ENCODE measurements at places on chromosomes 1 and 21.

GRCh38 chr1:116873680-116874271 lies 35.9 kb upstream of the PTGFRN start:
- no peak for DNase-seq

DNA sequence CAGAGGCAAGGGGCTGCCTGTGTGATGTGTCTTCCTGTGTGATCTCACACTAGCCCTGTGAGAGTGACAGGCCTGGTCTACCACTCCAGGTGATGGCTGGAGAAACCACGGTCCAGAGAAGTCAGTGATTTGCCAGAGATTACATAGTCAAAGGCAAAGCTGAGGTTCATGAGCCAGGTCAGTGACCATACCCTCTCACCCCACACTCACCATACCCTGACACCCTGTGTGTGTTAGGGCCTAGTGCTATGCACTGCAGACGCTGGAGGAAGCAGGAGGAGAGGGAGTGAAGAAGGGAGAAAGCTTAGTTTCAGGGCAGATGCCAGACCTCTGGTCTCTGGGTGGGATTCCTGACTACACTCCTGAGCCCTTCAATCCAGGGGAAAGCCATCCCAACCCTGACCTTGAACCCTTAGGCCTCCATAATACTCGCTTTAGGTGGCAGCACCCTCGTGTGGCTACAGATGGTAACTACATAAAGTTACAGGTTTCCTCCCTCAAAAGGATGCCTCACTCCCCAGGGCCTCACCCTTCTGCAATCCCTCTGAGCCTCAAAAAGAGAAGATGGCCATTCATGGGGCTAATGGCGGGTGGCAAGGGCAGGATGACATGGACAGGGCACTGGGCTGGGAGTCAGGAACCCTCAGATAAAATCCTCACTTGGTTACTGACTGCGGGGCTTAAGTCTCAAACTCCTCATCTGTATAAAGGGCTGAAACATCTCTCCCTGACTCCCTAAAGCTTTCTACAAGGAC lies 20.8 kb upstream of the SDC3 start:
- peak; percentile 55 for DNase-seq

DNA sequence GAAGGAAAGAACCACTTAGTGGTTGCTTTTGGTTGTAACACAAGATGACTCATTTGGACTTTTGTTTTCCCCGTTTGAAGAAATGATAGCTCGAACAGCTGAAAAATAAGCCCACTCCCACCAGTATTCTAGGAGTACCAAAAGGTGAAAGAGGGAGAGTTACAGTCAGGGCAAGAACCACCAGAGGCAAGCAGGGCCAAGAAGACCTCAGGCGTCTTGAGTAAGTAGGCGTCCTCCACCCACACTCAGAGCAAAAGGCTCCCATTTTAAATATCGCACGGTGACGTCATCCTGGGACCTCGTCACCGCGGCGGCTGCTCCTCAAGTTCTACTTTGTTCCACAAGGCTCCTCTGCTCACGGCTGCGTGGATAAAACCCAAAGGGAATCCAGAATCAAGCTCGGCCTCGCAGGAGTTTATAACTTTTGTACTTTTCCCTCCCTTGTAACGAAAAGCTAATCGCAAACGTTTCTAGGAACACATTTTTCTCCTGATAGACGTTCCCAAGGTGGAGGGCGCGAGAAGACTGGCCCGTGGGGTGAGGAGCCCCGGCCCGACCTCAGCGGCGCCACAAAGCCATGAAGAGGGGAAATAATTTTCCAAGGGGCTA lies 1.2 kb downstream of the BTG3 start:
- DNase-seq = peak; percentile 97

DNA sequence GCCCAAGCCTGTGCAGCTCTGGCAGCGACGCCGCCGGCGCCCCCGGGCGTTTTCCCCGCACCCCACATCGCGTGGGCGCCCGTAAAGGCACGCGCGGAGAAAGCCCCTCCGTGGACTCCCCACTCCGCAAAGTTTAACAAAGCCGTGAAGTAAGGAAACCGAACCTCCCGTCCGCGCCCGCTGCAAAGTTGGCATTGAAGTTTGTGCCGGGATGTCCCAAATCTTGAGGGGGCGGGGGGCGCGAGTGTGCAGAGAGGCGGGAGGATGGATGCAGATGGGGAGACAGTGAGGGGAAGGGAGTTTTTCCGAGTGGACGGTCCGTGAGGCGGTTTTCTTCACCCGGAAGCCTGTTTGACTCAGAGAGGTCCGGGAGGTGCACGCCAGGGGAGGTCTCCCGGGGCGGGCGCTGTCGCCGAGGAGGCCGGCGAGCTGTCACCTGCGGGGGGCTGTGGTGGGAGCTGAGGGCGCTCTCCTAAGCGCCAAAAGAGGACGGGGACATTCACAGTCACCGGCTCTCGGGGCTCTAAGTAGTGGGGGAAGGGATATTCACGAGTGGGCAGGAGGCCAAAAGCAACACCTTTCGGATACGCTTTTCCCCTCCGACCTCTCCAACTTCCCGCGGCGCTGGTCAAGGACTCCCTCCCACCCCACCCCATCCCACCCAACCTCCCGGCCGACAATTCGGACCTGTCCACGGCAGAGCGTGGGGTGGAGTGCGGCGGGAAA lies 1.3 kb downstream of the WLS start:
- DNase-seq = no peak

DNA sequence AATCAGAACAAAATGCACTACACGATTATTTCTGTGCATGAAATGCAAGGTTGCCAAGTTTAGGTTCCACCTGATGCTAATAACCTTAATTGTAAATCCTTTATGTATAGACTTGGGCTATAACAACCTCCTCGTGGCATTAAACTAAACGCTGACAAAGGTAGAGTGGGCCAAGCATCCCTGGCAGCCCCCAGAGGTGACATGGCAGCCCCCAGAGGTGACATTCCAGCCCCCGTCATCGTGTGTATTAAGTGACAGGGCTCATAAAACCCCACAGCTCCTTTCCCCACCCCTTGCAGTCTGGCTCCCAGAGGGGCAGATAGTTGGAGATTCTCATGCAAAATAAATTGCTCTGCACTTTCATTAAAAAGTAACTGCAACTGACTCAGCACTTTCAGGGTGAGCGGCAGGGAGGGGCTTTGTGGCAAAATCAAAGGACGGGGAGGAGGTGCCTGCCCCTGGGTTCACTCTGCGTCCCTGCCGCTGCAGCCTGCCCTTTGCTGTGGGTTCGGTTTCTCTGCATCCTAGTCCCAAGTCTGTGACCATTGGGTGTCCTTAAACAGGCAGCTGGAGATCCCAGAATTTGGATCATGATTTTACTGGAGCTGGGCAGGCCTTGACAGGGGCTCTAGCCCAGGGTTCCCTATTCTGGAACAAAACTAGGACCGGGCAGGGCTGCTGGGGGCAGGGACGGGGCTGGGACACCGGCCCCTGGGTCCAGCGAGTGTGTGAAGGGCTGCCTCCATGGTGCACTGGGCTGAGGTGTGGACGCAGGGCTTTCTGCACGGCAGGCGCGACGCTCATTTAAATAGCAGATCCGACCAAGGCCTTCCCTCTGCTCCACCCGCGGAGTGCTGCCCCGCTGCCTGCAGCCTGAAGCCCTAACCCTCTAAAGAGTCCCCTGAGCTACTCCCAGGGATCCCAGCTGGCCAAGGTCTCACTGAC lies 234.9 kb upstream of the VAMP3 start:
- no peak for DNase-seq

GRCh38 chr21:34754690-34755647 lies 86.2 kb downstream of the CLIC6 start:
- no peak for DNase-seq

- no peak for DNase-seq
These were observed 86.4 kb downstream of the LAMC2 start for GRCh38 chr1:183272390-183272848.

DNA sequence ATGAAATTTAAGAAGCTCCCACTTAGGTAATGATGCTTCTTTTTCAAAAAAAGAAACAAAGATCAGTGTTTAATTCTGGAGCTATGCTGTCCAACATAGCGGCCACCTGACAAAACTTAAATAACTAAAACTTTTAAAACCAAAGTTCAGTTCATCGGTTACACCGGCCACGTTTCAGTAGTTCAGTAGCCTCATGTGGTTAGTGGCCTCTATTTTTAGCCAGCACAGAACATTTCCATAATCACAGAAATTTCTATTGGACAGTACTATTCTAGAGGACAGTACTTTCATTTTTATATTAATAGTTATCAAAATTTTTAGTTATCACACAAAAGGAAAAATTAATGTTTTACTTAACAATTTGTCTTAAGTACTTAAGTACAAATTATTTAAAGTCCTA lies 141.0 kb downstream of the USP25 start:
- DNase-seq = no peak

DNA sequence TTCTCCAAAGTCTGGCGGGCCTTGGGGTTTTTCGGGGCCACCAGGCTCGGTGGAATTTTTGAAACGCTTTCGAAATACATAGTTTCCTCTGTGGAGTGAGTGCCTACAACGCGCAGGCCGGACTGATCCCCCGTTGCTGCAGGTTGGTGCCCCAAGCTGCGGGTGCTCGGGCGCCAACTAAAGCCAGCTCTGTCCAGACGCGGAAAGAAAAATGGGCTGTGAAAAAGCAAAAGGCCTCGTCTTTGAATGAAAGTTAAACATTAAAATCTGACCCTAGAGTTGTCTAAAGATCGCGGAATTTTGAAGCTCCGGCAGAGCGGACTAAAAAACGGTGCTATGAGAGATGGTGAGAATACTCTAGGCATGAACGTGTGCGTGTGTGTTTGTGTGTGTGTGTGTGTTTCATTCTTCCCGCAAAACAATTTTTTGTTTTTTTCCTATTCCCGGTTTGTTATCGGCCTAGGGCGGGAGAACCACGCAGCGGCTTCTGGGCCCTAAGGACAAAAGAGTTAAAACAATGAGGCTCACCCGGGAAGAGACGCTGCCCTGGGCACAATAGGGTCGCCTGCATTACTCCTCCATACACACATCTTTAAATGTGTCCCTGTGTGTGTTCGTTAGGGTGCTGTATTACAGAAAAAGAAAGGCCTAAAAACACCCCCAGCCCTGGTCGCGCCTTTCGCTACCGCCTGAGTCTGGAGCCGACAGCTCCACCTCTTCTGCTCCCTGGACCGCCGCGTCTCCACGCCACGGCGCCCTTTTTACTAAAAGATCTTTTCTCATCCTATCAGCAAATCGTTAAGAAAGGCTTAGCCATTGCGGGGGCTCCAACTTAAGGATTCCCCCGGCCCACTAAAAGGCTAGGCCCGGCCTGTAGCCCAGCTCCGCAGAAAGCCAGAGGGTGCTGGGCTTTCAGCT lies 3.2 kb downstream of the TBX15 start:
- no peak for DNase-seq

- DNase-seq = no peak
These were observed 9.6 kb downstream of the STUM start for GRCh38 chr1:226558036-226558650.

GRCh38 chr1:22591576-22591975 lies 28.3 kb downstream of the EPHA8 start:
- DNase-seq = no peak

- DNase-seq = peak; percentile 35
These were observed 939 bp upstream of the CCN1 start for GRCh38 chr1:85579622-85580021.

DNA sequence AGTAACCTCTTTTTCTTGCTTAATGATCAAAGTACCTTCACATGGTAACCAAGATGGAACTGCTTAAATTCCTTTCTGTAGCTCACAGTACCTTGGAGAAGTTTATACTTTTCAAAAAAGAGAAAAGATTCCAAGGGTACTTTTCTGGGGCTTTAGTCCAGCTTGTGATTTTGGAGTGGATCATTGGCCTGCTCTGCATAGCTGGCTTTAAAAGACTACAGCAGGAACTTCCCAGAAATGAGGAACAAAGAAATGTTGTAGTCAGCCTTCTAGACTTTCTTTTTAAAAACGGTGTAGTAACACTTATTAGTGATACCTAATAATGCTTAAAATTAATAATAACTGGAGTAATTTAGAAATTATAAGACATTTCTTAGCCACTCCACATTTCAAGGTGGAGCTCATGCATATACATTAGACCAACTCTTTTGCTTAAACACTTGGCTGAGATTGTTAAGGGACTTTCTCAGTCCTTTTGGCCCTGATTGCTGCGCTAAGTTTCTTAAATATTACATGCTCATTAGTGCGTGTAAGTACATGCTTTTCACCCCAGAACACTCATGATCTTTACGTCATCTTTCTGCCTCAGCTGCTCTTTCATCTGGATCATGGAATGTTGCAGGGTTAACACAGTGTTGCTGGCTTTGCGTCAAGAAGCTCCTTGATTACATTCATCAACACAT lies 57.3 kb downstream of the SDCCAG8 start:
- DNase-seq = peak; percentile 27

GRCh38 chr1:221724931-221725605 lies 16.8 kb downstream of the DUSP10 start:
- no peak for DNase-seq

DNA sequence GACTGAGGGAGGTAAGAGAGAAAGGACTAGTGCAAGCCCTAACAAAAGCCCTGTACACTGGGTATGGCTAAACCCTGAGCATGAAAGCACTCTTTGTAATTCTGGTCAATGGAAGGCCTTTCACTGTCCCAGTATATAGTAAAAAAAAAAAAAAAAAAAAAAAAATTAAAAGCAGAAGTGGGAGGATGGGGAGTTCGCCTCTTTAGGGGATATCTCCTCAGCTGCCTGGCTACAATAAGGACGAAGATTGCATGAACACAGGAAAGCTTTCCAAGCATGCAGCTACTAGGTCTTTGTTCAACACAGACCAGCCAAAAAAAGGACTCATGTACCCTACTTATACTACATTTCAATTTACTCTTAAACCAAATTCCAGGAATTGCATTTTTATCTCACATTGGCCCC lies 59.1 kb downstream of the EIF4G3 start:
- DNase-seq = peak; percentile 11

- peak; percentile 76 for DNase-seq
These were observed 115.7 kb downstream of the SLC30A10 start for GRCh38 chr1:219812491-219813203.

DNA sequence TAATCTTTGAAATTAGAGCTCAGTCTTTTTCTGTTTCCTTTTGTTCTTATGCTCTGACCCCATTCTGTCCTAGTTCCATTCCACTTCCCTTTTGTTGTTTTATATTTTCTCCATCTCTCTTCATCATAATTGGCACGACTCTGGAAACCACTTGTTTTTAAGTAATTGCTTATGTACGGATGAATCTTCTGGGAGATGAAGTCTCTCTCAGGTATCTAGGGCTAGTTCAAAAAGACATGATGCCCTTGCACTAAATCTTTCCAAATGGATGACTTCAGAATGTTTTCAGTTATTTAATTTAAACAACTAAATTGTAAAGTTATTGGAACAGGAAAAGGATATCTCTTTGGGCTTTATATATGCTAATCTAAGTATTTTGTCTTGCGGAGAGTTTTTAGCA lies at the start of gene OR6F1:
TSS of gene OR6F1 (minus strand) at position 101 of the 400 bp plus-strand sequence. CDS start 3,891 bp downstream, outside the sequence.
- no peak for DNase-seq
